ENCODE measurements at places on chromosomes 3 and 15.

- no peak for DNase-seq
Observed at GRCh38 chr15:52076889-52077781, 35.4 kb downstream of the BCL2L10 start.

GRCh38 chr3:39126532-39127071 lies 19.1 kb downstream of the TTC21A start:
- peak; percentile 75 for DNase-seq

DNA sequence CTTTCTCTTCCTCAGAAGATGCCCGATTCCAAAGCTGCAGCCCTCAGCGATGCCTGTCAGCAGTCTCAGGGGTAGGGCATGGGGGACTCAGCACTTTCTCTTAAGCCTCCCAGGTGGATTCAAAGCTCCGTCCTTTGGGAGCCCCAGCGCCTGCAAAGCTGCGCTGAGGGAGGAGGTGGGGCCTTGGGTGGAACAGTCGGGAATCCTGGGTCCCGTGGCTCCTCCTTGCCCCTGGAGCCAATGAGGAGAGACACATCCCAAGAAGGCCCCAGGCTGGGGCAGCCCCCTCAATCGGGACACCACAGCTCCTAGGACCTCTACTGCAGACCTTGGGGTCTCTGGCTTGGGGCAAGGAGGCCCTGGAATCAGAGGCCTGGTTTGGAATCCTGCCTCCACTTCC lies 227.5 kb upstream of the IGF1R start:
- no peak for DNase-seq

GRCh38 chr3:27323087-27323570 lies 46.1 kb downstream of the NEK10 start:
- no peak for DNase-seq

DNA sequence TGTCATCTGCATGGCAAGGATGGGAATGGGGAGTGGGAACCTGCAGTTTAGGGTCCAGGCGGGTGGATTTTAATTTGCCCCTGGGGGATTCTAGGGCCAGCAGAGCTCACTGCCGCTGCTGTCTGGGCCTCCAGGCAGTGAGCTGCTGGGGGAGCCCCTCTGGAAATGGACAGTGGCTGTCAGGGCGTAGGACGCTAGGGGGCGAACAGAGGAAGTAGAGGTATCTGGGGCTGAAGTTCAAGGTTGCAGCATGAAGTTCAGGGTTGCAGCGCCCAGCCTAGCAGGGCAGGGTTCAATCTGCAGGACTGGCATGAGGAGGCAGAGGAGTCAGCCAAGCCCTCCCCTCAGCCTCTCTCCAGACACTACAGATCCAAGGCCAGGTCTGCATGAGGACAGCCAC lies 49.5 kb downstream of the APBA2 start:
- DNase-seq: peak; percentile 70

DNA sequence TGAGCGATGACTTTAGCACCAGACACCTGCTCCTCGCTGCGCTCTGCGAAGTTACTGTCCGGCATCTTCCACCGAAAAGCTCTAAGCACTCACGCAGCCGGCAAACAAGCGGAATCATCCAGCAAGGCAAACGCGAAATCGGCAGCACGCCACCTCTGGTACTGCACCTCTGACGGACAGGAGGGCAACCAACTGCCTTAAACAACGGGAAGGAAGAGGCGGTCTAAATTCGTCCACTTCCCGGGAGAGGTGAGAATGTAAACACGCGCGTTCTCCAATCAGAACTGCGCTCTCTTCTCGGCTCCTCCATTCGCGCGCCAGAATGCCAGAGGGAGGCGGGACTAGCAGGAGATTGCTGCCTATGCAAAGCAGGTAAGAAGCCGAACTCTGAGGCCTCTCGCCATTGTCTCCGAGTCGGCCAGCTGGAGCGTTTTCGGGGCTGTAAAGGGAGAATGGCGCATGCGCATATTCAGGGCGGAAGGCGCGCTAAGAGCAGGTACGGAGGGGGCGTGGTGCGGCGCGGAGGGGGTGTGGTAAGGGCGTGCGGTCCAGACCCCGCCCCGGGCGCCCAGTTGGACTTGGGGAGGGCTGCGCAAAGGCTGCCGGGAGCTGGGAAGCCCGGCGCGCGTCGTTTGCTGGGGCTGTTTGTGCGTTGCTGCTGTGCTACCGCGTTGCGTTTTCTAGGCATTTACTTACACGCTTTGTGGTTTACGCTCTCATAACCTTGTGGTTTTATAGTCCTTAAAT lies at the start of the genes BTD and HACL1:
Gene BTD, plus strand, starts transcription at position 347 of the 747 bp plus-strand sequence. CDS start 33,695 bp downstream, outside the sequence.
Gene HACL1, minus strand, starts transcription at position 171 of the 747 bp plus-strand sequence. Its CDS starts 106 bp downstream, at position 65.
- DNase-seq: peak; percentile 99

DNA sequence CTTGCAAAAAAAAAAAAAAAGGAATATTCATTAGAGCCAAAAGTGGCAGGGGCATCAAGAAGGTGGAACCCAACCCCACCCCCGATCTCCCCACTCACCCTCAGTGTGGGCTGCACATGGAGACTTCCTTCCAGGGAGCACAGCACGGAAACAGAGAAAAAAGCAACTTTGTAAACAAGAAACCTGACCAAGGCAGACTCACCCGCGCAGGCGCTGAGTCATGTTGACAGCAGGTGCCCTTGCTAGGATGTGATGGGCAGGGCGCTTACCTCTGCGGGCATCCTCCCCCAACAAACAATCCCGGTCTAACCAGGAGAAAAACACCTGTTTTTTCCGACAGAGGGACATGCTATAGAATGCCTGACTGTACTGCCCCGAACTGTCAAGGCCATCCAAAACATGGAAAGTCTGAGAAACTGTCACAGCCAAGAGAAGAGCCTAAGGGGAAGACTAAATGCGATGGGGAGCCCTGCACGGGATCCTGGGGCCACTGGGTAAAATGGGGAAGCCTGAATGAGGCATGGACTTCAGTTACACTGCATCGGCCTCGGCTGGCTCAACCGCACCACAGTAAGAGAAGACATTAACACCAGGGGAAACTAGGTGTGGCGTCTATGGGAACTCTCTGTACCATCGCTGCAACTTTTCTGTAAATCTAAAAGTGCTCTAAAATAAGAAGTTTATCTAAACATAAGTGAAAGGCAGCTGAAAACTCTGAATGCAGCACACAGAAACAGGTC lies 66.7 kb upstream of the GATA2 start:
- DNase-seq: peak; percentile 30

DNA sequence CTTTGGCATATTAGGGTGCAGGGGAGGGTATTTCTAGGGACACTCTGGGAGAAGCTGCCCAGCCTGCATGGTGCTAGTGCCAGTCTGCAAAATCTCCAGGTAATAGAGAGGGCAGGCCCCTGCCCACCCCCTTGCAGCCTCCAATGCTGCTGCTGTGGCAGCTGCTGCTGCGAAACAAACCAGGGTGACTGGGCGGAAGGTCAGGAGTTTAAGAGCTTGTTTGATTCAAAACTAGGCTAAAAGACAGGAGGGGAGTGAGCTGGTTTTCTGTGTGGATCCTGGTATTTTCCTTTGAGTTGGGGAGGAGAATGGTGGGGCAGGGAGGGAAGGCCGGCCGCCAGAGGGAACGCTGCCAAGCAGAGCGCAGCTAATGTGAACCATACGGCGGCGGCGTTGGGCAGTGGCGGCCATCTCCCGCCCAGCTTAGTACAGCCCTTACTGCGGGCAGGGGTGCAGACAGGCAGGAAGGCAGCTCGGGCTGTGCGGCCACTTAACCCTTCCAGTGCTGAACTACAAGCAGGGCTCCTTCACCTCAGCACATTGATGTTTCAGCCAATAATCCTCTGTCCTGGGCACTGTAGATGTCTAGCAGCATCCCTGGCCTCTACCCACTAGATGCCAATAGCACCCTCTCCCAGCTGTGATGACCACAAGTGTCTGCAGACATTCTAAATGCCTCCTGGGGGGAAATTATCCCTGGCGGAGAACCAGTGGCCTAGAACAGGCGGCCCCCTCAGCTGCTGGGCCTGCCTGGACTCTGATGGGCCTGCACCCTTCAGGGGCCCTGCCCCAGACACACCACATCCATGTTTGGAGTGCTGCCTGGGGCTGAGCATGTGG lies 125.7 kb downstream of the EEFSEC start:
- DNase-seq: no peak

DNA sequence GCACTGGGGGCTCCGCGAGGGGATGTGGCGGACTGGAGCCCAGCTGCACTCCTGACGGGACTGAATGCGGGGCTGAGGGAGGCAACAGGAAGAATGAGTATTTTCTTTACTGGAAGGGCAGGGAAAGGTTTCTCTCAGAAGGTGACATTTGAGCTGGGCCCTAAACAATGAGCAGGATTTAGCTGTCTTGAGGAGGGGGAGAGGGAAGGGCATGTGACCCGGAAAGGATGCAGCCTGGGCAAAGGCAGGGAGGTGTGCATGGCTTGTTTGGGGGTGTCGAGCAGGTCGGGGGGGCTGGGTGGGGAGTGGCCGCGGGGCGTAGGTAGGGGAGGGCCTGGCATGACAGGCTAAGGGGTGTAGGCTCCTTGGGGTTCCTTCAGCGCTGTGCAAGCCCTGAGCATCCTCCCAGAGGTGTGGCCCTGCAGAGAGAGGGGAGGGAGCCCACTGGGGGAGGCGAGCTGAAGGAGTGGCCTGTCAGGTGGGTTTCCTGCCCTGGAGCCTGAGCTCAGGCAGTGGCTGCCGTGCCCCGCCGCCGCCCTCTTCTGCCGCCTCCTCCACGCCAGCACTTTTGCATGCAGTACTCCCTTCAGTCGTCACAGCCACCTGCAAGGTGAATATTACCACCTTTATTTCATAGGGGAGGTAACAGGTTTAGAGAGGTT lies 17.2 kb upstream of the ANKDD1A start:
- peak; percentile 90 for DNase-seq

DNA sequence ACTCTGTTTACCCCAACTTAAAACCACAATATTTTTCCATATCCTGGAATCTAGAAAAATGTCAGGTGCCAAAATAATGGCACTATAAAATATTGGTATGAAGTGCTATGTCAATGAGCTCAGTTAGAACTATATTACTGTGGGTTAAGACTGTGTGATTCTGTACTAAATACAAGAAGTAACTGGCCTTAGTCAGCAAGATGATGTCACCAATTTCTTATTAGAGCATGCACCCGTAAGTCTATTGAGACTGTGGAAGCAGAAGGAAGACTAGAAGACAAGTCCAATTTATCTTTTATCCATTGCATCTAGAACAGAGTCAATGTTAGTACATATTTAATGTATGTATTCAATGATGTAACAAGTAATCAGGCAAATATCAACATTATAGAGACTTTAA lies 25.0 kb downstream of the LRRC58 start:
- DNase-seq: no peak

DNA sequence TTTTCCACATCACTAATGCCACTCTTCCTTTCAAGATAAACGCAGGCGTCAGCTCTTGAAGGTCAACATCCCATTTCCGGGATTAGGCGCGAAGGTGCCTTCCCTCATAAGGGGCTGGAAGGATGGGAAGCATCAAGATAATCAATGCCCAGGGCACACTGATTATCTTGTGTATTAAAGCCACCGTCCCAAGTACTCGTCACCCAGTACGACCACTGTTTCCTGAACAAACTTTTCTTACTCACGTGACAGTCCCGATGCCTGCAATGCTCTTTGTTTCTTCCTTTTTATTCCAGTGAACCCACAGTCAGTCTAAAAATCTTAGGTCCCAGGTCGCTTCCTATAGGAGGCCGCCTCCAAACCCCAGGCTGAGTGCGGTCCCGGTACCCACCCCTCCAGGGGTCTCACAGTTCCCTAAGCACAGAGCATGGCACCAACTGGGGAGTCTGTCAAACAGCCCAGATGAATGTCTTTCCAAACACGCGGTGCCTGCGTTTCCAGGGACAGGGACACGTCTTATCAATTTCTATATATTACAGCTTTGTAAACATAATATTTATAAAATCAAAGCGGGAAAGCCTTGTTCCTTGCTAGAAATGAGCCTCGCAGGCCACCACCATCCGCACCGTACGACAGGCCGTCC lies 589 bp downstream of the ANAPC13 start:
- peak; percentile 92 for DNase-seq

- no peak for DNase-seq
Observed at GRCh38 chr15:49410641-49411040, 12.4 kb upstream of the FGF7 start.

- no peak for DNase-seq
Observed at GRCh38 chr3:149010504-149010951, 19.2 kb downstream of the GYG1 start.

- no peak for DNase-seq
Observed at GRCh38 chr3:194280777-194281176, 70.4 kb downstream of the CPN2 start.

- no peak for DNase-seq
Observed at GRCh38 chr3:179309225-179310078, 13.4 kb upstream of the ZNF639 start.

- no peak for DNase-seq
Observed at GRCh38 chr3:107269136-107269535, 108.1 kb upstream of the CCDC54 start.

- no peak for DNase-seq
Observed at GRCh38 chr3:10574101-10574620, 68.8 kb upstream of the ATP2B2 start.

- DNase-seq: no peak
Observed at GRCh38 chr3:43913036-43913948, 222.6 kb downstream of the ABHD5 start.

DNA sequence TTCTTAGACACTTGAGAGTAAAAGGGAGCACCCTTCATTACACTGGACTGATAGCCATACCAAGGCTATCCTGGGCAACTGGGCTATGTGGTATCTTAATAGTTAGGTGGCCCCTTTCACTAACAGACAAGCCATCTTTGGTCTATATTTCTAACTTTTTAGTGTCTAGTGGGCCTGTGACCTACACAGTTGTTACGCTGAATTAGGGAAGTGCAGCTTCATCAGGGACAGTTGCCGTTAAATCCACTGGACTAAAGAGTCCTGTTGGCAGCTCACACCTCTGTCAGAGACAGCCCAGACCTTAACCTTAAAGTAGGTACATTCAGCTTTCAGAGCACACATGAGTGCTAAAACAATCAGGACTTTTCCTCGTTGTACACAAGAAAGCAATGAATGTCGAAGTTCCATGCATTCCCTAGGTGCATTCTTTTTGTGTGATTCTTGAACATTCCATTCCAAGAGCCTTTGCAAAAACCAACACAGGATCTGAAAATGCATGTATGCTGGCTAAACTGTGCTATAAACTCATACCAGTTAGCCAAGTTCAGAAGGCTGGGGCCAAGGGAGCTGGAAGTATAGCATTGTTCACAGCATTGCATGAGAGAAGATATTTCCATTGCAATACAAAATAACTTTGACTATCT lies 230.2 kb upstream of the EIF1B start:
- no peak for DNase-seq
